ENCODE measurements at places on chromosomes 5 and 9.

DNA sequence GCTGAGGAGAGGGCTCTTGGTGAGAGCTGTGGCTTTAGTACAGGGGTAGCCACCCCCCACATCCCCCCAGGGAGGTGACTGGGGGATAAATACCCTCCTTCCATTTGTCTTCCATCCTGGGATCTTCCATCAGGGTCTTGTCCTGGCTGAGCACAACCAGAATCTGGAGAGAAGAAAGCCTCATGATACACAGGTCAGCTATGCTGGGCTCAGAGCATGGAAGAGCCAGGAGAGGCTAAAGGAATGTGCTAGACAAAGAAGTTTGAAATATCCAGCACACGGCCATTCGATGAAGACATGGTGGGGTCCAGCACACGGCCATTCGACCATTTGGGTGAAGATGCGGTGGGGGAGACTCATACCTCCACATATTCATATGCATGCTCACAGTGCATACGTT is 30.0 kb downstream of the ROPN1L start:
- DNase-seq, result no peak

GRCh38 chr9:94839398-94839797 is 112.9 kb downstream of the AOPEP start:
- no peak for DNase-seq

DNA sequence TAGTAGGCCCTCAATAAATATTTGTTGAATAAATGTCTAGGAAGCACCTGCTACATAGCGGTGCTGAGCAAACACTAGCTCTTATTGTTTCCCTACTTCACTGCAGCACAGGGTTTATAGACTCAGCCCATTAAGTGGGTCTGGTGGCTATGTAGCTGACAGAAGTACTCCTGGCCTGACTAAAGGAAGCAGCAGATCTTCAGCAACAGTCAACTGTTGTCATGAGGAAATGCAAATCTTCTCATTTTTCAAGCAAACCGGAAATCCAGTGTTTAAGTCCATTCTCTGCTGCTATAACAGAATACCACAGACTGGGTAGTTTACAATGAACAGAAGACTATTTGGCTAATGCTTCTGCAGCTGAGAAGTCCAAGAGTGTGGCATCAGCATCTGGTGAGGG is 2.8 kb upstream of the TEX10 start:
- no peak for DNase-seq

GRCh38 chr5:170265522-170265921 is 32.1 kb downstream of the LCP2 start:
- no peak for DNase-seq

- DNase-seq, result no peak
Observed at GRCh38 chr9:33097192-33097591, 20.7 kb upstream of the SMU1 start.

DNA sequence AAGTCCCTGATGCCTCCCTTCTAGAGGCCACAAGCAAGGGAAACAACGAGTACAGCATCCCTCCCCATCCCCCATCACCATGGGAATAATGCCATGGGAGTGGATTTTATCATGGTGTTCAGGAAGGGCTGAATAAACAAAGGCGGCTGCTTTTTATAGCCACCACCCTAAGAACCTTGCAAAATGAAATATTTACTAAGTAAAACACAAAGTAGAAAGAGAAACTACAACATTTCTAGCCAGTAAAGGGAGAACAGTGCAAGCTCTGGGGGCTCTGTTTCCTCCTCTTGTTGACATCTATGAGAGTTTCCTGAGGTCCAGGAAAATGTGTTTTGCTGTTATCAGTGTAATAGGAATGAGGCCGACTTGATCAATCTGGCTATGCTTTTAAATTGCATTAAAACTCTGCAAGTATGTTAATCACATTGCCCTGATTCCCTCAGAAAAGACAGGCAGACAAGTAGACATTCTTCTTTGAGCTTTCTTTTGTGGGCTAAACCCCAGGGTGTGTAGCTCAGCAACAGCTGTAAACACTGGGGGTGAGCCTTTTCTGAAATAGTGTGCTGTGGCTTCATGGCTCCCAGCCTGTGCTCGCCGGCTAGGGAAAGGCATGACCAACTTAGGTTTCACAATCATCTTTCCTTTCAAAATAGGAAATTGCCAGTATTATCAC is 31.1 kb downstream of the SV2C start:
- no peak for DNase-seq

DNA sequence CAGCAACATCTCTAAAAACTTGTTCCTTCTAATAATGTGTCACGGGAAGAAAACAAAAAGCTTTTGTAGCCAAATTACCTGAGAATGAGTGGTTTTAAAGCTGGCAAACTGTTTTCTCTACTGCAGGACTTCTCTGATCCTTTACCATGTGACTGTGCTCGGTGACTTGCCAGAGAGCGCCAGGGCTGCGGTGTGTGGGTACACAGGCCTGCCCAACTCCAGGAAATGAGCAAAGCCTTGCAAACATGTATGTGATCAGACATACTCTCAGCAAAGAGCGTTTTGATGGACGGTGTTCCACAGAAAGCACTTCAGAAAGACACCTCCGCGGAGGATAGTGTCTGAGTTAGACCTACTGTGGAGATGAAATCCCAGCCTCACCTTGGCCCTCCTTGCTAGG is 157.3 kb downstream of the SPOCK1 start:
- no peak for DNase-seq

DNA sequence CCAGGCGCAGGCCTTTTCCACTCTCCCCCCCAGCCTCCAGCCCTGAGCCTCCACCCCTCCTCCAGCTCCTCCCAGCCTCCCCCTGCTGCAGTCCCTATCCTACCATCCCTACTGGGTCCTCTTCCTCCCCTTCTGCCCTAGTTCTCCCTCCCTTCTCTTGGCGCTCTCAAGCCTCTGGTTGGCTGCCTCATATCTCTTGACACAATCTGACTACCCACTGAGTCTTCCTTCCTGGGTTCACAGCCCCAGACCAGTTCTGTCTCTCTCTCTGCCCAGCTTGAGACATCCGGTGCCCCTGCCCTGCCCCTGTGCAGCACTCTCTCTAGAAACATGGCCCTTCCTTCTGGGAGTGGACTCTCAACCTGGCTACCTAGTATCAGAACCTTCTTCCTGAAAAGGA is 76.2 kb downstream of the TSPAN17 start:
- no peak for DNase-seq

DNA sequence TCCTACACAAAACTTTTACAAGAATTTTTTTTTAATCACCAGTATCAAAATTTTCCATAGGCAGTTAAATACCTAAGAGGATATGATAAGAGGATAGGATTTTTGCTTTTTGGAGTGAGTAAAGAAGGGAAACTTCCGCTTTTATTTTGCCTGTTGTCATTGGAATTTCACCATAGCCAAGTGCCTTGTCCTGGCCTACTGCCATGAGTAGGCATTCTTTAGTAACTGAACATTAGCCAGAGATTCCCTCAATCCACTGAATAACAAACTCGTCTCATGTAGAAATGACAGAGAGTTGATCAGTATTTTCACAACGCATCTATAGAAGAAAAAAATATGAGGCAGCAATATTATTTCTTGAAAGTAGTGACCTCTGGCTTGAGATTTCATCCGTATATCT is 289.6 kb upstream of the ADAMTSL1 start:
- DNase-seq, result no peak

- no peak for DNase-seq
Observed at GRCh38 chr5:96226941-96227552, 206.0 kb downstream of the PCSK1 start.

DNA sequence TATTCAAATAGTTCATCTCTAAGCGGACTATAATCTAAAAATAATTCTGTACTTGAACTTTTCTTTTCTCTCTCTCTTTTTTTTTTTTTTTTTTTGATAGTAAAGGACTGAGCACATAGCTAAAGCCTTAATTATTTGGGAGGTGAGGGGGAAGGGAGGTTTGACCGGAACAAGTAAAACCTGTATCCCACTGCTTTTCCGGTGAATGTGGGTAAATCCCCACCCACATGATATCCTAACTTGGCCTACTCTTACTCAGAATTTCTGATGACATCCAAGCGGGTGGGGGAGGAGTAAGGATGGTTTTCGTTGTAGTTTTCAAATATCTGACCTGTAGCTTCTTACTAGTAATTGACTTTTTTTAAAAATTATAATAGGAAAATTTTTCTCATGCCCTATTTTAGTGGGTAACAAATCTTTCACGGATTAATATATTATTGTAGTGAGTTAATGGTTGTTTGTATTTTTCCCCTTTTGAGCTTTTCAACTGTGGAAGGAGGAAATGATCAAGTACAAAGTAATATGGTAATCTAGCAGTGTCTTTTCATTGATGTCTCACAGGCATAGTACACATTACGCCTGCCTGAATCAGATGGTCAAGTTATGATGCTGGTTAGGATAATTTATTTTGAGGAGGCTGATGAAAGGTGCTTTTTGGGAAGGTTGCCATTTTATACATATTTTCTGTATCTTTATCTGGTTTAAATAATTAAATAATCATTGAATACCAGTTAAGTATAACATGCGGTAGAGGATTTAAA is 2.2 kb upstream of the ELL2 start:
- DNase-seq, result no peak

DNA sequence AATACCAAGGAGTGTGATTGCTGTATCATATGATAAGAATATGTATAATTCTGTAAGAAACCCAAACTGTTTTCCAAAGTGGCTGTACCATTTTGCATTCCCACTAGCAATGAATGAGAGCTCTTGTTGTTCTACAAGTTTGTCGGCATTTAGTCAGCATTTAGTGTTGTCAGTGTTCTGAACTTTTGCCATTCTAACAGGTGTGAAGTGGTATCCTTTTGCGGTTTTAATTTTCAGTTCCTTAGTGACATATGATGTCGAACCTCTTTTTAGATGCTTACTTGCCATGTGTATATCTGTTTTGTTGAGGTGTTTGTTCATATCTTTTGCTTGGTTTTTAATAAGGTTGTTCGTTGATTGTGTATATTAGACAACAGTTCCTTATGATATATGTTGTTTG is 296.3 kb upstream of the IZUMO3 start:
- no peak for DNase-seq

DNA sequence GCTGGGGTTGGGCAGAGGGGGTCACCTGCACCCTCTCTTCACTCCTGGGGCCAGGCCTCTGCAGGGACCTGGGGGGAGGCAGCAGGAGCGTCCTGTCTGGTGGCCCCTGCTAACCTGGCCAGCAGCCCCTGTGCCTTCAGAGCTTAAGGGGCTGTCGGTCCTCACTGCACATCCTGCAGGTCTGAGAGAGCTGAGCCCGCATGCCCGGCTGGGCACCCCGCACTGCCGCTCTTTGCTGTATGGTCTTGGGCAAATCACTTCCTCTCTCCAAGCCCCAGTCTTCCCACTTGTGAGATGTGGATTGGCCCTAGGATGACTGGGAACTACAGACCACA is 7.9 kb downstream of the FLT4 start:
- no peak for DNase-seq

DNA sequence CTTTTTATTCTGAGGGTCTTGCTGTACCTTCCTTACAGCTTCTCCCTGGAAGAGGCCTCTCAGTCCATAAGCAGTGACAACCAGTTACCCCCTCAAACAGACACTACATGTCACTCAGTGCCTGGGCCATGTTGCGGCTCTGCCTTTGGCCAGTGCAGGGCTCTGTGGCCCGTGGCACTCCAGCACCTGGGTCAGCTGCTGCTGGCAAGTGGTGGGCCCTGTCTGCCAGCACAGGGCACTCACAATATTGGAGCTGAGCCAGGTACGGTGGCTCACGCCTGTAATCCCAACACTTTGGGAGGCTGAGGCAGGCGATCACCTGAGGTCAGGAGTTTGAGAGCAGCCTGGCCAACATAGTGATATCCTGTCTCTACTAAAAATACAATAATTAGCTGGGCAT is 24.2 kb downstream of the DAP start:
- DNase-seq, result no peak

DNA sequence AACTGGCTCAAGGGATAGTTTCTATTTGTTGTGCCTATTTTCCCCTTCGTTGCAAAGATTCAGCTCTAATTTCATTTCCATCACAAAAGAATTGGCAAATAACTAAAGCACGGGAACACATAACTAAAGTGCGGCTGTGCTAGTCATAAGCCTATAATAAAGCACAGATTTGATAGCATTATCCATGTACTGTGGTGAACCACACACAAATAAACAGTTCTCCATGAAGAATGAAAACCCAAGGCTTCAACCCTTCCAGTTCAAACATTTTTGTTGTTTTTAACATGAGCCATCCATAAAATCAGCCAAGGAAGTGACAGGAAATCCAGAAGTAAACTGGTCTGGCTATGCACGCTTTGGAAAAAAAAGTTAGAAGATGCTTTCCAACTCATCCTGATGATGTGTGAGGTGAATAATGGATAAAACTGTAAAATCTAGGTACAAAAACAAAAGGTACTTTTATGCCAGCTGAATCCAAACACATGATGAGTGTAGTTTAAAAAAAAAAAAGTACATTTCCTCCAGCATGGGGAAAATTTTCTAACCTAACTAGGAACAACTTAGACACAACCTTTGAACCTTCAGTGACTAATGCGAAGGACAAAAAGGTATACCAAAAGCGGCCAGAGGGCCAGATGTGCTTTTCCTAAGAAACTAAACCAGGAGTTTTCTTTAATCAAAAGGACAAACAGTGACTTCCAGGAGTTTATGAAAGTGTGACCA is 10.2 kb downstream of the ZNF608 start:
- no peak for DNase-seq

DNA sequence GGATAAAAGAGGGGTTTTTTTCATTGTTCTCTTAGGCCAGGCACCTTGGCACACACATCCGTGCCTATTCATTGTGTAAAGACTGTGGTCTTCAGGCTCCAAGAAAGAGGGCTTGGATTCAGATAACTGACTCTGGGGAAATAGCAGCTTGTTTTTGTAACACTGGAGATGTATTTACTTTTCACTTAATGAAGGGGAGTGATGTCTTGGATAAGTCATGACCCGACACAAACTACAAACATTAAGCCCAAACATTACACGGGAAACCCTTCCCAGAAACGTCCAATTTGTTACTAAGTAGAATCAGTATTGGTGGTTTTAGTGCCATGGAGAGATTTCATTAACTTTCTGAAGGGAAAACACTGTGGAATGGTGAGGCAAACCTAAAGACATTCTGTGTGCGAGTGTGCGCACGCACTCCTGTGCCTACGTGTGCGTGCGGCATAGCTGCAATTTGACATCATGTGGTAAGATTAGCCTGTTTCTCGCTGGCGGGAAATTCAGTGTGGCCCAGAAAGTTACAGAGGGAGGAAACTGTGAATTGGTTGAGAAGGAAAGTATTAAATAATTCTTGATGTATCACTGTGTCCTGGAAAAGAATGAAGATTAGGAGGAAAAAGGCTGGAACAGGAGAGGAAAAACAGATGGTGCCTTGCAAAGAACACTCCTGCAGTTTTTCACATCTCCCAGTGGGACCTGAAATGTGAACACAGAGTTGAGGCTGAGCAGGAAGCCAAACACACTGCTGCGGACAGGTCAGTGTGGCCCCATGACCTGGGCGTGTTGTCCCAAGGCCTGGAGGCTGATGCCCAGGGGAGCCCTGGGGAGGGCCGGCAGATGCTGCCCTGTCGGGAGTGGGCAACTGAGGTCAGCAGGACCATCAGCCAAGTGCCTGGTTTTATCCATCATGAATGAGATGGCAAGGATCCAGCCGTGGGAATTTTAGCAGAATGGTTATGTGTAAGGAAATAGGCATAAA is 108.5 kb downstream of the GAS1 start:
- no peak for DNase-seq

GRCh38 chr9:36840898-36841536 is 193.1 kb downstream of the PAX5 start:
- DNase-seq, result no peak

GRCh38 chr5:72146056-72146455 is 38.8 kb downstream of the MAP1B start:
- DNase-seq, result no peak

- DNase-seq, result no peak
Observed at GRCh38 chr5:35339006-35339405, 108.7 kb upstream of the PRLR start.

GRCh38 chr5:171835066-171835465 is 49.4 kb downstream of the SMIM23 start:
- no peak for DNase-seq

- no peak for DNase-seq
Observed at GRCh38 chr5:68114378-68115040, 101.0 kb upstream of the PIK3R1 start.
